T47D (cell line): ENCODE measurements at places on chromosomes 3 and 15.
A peak's percentile ranks its signal among the peaks of the same experiment; 100 is the strongest.

- DNase-seq = no peak
Measured at GRCh38 chr15:96701443-96701842, 370.9 kb downstream of the NR2F2 start.

GRCh38 chr3:13648060-13649001 is 99.4 kb downstream of the FBLN2 start:
- DNase-seq = peak; percentile 88

GRCh38 chr3:167830007-167830406 is 94.5 kb downstream of the SERPINI1 start:
- DNase-seq = no peak

DNA sequence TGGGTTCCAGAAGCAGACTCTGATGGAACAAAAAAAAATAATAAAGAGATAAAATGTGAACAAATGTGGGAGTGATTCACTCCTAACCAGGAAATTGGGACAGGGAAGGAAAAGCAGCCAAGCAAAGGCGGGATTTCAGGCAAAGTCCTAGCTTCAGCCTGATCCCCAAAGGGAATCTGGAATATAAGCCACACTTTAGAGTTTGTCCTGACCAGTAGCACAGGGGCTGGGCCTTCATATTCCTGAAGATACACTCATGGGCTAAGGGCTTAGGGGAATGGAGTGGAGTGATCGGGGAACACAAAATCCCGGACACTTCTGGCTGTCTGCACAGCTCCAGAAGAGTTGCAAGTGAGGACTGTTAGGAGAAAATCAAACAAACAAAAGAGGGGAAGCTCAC is 135.0 kb upstream of the COL8A1 start:
- no peak for DNase-seq

- DNase-seq = no peak
Measured at GRCh38 chr3:134620476-134621115, 30.2 kb downstream of the KY start.

DNA sequence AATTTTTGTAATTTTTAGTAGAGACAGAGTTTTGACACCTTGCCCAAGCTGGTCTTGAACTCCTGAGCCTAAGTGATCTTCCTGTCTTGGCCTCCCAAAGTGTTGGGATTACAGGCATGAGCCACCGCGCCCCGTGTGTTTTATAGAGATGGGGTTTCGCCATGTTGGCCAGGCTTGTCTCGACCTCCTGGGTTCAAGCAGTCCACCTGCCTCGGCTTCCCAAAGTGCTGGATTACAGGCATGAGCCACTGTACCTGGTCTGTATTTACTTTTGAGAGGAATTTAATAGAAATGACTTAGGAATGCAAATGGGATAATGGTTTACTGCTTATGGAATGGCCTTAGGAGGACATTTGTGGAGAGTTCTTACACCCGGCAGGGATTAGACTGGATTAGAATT is 10.8 kb downstream of the TATDN2 start:
- DNase-seq = no peak

GRCh38 chr3:181901626-181902025 is 189.9 kb downstream of the SOX2 start:
- DNase-seq = peak; percentile 39

- DNase-seq = no peak
Measured at GRCh38 chr3:26099692-26100091, 309.8 kb downstream of the OXSM start.

DNA sequence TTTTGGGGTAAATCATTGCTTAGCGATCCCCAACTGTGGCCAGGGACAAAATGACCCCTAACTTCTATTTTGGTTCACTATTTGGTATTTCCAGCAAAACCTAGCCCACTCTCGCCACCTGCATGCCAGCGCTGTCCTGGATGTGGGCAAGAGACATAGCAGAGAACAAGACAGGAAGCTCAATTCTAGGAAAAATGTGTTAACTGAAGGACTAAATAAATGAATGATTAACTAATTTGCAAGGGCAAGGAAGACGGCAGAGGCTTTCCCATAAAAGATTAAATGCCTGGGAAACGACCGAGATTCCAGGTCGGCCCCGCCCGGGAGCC is 408 bp downstream of the NICN1 start:
- no peak for DNase-seq

DNA sequence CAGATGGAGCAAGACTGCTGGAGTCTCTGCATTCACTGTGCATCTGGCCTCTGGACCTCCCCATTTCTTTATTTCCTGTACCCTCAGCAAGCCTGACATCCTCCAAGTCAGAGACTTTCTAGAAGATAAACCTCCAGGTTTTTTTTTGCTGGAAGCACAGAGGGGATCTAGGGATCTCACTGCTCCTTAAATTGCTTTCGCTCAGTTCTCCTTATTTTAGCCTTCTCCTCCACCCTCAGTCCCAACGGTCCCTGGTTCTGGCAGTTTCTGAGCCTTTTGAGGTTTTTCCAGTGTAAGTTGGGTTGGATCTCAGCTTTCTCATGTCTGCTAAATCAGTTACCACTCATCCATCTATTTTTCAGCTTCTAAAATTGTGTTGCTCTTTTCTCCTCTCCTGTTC is 22.7 kb upstream of the CHD2 start:
- DNase-seq = no peak

DNA sequence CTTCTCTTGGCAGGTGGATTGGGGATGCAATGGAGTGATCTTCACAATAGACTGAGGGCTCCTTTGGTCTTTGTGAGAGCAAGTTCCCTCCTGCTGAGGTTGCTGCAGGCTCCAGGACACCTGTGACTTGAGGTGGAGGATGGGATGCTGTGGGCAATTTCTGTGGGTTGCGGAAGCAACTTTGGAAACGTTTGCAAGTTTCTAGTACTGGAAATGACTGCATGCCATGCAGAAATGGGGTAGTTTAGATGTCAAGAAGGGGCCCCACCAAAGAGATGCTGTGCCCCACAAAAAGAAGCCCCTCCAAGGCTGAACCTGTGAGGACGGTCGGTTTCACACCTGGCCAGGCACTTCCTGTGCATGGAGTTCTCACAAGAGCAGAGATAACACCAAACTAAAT is 80.4 kb upstream of the XCR1 start:
- no peak for DNase-seq

- no peak for DNase-seq
Measured at GRCh38 chr3:184525337-184526087, 36.1 kb upstream of the EPHB3 start.

DNA sequence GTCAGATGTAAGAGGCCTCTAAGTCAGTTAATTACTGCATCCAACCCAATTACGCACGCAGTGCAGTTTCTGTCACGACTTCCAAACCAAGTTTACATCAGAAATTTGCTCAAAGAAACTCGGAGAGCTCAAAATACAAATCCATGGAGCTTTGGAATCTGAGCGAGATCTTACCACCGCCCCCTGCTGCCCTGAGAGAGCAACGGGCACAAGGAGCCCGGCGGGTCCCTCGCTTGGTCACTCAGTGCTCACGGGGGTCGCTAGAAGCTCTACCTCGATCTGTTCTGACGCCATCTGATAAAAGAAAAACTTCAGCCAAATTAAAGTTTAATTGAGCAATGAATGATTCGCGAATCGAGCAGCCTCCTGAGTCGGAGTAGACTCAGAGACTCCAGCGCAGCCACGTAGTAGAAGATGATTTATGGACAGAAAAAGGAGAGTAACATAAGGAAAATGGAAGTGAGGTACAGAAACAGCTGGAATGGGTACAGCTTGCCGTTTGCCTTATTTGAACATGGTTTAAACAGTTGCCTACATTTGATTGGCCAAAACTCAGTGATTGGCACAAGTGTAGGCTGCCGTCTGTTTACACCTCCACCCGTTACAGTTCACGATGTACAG is 232.7 kb upstream of the ATP10A start:
- DNase-seq = no peak

- peak; percentile 66 for DNase-seq
Measured at GRCh38 chr3:148309390-148310035, 388.2 kb upstream of the AGTR1 start.

- DNase-seq = no peak
Measured at GRCh38 chr3:57682284-57682683, 10.6 kb downstream of the DENND6A start.

GRCh38 chr15:65254758-65255157 is 31.9 kb downstream of the PARP16 start:
- DNase-seq = no peak

GRCh38 chr15:91456921-91457320 is 356.9 kb downstream of the SV2B start:
- no peak for DNase-seq

- no peak for DNase-seq
Measured at GRCh38 chr15:70670680-70671079, 92.7 kb downstream of the UACA start.

- DNase-seq = no peak
Measured at GRCh38 chr15:89007989-89008388, 80.3 kb upstream of the ABHD2 start.

DNA sequence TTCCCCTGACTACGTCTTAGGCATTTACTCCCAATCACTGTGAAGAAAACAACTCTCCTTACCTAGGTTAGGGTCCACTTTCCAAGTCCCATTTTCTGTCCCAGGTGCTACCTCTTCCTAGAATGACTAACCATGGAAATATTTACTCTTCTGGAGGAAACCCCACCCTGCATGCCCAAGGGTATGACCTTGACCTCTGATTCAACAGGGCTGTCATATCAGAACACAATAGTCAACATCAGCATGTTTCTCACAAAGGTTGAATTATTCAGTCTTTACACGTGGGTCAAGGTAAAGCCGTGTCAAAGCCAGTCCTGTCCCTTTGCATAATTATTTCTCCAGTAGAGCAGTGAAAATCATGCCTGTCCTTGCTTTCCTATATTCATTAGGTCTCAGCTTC is 4.3 kb upstream of the FRMD5 start:
- no peak for DNase-seq

DNA sequence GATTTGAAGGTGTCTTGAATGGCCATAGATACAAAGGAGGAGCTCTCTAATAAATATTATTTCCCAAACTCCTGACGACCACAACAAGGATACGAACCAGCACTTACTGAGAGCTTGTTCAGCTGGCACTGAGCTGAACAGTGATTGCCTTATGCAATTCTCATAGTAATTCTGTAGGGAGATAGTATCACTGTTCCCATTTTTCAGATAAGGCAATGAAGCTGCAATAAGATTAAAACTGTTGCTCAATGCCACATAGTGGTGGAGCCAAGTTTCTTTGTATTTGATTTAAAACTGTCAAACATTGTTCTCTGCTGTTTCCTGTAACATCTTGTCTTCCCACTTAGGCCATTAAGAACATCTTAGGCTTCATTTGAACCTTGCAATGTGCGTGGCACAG is 163.9 kb downstream of the RPLP1 start:
- DNase-seq = no peak

DNA sequence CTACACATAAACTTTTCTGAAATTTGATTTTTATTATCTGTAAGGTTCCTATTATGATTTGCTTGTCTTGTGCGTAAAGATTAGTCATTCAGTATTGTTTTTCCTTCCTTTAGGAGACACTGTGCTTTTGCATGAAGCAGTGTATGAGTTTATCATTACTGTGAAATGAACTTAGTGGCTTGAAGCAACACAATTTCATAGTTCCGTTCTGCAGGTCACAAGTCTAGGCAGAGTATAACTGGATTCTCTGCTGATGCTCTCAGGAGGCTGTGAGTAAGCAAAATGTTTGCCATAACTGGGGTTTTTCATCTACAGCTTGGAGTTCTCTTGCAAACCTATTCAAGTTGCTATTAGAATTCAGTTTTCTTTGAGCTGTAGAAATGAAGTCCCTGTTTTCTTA is 1136.1 kb downstream of the OTOL1 start:
- DNase-seq = no peak

DNA sequence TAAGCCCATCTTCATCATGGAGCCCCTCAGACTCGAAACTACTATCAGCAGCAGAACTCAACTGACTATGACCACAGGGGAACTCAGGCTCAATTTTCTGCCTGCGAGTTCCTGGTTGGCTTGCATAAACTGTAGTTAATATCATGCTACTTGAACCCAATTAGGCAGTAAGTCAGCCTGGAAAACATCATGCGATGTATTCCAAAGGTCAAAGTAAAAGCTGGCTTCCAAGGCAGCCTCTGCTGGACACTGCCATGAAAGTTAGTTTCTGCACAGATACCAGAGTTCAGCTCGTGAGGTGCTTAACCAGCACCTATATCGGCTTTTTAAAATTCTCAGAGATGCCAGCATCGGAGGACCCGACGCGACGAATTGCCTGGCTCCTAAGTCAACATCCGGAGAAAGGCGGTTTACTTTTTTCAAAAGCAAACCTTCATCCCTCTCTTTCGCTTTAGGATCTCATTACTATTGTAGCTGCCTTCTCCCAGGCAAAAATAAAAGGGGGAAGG is 3.8 kb downstream of the ANP32A start:
- DNase-seq = peak; percentile 5

GRCh38 chr3:122576174-122576940 is 1.1 kb upstream of the PARP15 start:
- no peak for DNase-seq

DNA sequence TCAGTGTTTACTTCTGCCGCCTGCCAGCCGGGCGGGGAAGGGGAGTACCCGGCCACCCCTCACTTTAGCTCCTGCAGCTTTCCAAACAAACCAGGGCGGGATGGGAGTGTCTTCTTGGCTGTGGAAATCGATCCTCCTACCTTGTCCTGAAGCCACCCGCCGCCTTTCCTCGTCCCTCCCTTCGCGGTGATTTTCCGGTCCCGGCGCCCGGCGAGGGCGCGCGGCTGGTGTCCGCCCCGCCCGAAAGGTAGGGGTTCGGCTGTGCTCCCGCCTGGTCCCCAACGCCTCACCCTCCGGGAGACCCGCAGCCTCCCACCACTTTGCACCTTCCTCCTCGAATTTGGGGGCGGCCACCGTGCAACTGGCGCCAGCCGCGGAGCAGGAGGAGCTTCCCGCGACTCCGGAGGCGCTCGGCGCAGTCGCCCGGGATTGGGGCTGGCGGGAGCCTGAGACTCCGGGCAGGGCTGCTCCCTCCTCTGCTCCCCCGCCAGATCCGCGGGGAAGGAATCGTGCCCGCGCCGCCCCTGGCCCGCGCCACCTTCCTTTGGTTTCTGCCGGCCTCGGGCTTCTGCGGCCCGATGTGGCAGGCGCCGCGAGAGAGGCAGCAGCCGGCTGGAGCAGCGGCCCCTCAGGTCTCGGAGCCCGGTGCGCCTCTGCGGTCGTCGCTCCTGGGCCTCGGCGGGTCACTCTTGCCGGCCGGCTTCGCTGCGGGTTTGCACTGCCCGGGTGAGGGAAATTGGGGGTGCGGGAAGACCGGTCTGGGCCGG is 30.7 kb upstream of the ST3GAL6 start:
- peak; percentile 52 for DNase-seq
